ENCODE measurements at places on chromosomes 12 and 14.

- DNase-seq: no peak
These were observed 9.2 kb upstream of the NUAK1 start for GRCh38 chr12:106147956-106148355.

- DNase-seq: no peak
These were observed 6.1 kb downstream of the PTPN6 start for GRCh38 chr12:6957151-6957701.

GRCh38 chr14:95134304-95134933 lies 22.9 kb downstream of the DICER1 start:
- no peak for DNase-seq

- no peak for DNase-seq
These were observed 24.3 kb upstream of the RCOR1 start for GRCh38 chr14:102568115-102568614.

DNA sequence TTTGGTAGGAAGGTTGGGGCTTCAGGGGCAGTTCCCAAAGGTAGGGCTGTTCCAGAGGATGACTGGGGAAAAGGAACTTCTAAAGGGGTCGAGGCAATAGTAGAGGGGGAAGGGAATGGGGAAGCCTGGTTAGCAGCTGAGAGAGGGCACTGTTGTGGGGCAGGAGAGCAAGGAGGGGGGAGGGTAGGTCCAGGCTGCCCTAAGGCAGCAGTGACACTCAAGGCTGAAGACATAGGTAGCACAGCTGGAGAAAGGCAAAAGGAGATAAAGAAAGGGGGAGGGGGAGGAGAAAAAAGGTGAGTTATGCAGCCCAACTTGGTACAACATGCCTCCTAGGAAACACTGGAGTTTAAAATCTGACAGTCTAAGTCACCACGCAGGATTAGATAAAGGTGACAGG lies 3.9 kb downstream of the NACA start:
- DNase-seq: no peak

DNA sequence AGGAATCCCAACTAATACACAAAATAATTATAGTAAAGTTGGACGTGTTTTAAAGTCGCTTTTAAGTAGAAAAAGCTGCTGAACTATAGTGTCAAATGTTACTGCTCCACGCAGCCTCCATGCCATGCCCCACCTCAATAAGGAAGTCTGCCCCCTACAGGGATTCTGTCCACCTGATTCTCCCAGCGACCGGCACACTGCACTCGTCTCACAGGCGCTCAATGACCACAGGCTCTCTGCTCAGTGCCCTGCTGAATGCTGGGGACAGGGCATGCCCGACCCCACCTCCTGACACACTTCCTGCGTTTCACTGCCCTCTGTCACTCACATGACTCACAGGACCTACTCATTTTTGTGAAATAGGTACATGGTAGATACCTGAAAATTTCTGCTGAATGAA lies 48.9 kb downstream of the BDKRB1 start:
- DNase-seq: no peak

- no peak for DNase-seq
These were observed 45.6 kb downstream of the STAB2 start for GRCh38 chr12:103632554-103633216.

GRCh38 chr14:61602733-61603077 lies 92.6 kb upstream of the HIF1A start:
- no peak for DNase-seq

- DNase-seq: peak; percentile 32
These were observed 1.3 kb downstream of the AHSA1 start for GRCh38 chr14:77459072-77459723.

DNA sequence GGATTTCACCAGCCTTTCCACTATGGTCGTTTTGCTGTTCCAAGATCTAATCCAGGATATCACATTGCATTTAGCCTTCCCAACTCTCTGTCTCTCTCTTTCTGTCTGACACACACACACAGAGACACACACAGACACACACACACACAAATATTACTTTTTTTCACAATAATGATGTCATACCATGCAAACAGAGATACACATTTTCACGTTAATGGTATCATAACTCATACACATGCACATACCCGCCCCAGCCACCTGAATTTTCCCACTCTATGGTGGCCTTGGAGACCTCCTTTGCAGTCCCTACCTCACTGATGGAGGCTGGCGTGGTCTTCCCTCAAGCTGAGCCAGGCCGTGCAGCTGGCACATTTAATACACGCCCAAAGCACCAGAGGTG lies 7.2 kb upstream of the MYL2 start:
- no peak for DNase-seq

- no peak for DNase-seq
These were observed 127.4 kb downstream of the KTN1 start for GRCh38 chr14:55707365-55707804.

DNA sequence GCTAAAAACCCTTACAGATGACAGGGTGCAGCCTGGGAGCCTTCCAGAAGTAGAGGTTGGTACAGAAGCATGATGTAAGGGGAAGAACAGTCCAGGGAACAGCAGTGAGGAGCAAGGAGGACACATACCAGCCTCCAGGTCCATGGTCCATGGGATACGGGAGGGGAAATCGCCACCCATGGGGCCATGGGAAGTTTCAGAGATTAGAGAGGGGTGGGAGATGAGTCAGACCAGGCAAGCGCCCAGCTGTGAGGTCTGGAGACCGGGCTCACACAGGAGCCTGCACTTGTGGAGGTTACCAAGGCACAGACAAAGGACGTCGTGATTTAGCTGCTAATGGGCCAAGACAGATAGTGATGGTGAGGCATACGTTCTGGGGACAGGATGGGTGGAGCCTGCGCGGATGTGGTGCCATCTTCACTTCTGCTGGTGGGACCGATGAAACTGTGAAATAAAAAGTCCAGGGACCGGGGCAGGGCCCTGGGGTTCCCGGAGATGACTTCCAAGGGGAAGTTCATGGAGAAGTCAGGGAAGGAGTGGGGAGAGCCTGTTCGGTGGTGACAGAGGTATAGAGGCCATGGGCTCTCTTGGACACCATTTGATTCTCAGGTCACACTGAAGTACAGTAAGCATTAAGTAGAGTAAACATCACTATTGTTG lies 17.7 kb upstream of the LRP1-AS start:
- no peak for DNase-seq

- DNase-seq: no peak
These were observed 107.2 kb downstream of the DUSP6 start for GRCh38 chr12:89245090-89245489.

GRCh38 chr12:105084251-105085250 lies at the start of gene ALDH1L2:
Gene ALDH1L2 (minus strand): TSS chr12:105084458. CDS start chr12:105084436, 22 bp downstream.
- peak; percentile 23 for DNase-seq

DNA sequence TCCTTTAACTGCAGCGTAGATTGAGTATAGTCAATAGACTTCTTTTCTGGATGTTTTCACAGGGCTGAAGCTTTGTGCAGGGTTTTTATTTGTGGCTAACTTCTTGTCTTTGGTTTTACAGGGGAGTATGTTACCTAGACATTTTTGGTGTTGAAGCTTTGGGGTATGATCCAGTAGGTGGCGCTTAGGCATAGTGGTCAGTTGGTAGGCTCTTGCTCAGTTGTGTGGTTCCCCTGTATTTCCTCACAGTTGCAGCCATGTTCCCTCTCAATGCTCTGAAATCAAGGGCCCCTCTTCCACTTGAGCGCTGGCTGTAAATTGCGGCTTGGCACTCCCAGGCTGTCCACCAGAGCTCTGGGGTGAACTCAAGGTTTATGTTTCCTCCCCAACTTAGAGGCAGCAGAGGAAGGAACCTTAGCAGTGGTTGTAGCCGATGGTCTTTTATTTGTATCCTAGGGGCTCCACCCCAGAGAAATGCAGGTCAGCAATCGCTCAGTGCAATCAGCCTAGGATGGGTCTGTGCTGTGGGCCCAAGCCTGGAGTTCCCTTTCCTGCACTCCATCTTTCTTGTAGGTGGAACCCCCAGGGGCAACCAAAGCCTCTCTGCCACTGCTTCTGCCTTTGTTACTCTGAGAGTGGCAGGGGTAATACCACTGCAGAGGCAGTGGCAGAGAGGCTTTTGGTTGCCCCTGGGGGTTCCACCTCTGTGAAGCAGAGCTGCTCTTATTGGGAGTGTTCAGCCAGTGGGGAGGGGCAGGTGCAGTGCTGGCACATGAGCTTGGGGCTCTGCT lies 55.1 kb downstream of the CMAS start:
- peak; percentile 11 for DNase-seq

DNA sequence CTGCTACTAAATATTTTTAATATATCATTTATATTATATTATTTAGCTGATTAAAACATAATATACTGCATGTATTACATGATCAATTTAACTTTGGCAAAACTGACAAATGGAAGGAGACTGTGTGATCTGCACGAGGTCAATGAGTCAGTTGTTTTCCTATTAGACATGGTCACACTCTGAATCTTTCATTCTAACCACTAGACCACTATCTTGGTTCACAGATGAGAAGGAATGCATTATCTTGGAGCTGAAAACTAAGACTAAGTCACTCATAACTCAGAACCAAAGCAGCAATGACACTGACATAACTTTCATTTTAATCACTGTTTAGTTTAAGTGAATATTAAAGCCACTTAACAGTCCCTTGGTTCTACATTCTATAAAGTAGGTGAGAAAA lies 37.4 kb downstream of the GNPTAB start:
- DNase-seq: no peak

DNA sequence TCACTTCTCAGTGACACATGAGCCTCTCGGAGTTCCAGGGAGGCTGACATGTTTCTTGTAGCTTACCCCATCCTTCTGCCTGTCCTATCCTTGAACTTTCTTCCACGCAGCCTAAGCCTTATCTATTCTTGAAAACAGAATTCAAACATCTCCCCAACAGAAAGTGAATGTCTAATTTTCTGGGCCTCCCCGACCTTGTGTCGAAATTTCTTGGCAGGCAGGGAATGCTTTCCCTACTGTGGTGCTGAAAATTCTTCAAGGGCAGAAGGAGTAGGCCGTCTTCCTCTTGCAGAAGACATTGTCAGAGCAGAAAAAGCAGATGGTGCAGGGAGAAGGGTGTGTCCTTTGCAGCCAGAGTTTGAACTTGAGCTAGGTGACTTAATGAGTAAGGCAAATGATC lies 63.0 kb upstream of the TCL1B start:
- no peak for DNase-seq

GRCh38 chr12:119783787-119784186 lies 93.3 kb downstream of the CIT start:
- no peak for DNase-seq

- no peak for DNase-seq
These were observed 87.5 kb downstream of the SETD3 start for GRCh38 chr14:99393059-99393655.

DNA sequence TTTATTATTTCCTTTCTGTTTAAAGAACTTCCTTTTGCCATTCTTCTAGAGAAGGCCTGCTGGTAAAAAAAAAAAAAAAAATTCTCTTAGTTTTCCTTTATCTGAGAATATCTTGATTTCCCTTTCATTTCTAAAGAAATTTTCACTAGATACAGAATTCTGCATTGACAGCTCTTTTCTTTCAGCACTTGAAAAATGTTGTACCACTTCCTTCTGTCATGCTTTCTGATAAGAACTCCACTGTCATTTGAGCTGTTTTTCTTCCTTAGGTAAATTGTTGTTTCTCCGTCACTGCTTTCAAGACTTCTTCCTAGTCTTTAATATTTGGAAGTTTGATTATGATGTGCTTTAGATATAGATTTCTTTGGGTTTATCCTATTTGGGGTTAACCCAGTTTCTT lies 113.6 kb upstream of the BTG1 start:
- no peak for DNase-seq

GRCh38 chr12:124727922-124728321 lies 135.7 kb downstream of the SCARB1 start:
- DNase-seq: no peak

DNA sequence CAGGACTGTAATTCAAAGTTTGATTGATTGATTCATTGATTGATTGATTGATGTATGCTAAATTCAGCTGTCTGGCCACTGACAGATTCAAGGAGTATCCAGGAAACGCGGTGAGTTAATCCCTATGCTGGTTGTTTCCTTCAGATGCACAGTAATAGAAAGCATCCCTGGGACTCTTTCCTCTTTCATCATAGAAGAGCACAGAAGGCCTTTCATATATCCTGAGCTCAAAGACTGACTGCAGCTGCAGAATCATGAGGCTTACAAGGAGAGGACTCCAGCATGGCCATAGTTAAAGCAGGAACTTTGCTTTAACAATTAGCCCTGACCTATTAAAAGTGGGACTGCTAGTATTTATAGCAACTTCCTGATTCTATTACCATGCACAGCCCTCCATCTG lies 187.7 kb upstream of the TMTC1 start:
- DNase-seq: no peak

DNA sequence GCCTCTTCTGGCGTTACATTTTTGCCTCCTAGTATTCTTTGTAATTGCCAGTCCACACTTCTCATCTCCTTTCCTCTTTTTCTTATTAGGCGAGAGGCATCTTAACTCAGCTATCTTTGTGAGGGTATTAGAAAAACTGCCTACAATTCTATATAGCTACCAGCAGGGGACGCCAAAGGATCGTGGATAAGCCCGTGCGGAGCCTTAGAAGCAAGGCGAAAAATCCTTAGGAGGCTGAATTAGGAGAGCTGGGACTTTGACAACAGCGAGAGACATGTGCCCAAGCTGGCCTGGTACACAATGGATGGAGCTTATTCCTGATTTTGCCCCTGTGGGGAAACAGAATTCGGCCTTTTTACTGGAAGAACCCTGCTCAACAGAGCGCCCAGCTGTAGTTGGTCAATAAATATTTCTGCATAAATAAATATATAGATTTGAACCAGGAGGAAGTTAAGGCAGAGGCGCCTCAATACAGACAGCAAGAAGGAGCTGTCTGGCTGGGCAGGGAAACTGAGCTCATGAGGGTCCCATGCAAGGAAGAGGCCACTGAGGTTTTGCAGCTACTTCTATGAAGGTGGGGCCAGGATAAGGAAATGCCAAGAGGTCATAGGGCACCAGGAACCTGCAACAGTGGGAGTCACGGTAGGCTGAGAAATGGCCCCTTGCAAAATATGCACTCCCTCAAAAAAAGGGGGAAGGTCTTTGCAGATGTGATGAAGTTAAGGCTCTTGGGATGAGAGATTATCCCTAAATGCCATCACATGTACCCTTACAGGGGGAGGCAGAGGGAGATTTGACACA lies 14.6 kb upstream of the RBM19 start:
- DNase-seq: no peak

DNA sequence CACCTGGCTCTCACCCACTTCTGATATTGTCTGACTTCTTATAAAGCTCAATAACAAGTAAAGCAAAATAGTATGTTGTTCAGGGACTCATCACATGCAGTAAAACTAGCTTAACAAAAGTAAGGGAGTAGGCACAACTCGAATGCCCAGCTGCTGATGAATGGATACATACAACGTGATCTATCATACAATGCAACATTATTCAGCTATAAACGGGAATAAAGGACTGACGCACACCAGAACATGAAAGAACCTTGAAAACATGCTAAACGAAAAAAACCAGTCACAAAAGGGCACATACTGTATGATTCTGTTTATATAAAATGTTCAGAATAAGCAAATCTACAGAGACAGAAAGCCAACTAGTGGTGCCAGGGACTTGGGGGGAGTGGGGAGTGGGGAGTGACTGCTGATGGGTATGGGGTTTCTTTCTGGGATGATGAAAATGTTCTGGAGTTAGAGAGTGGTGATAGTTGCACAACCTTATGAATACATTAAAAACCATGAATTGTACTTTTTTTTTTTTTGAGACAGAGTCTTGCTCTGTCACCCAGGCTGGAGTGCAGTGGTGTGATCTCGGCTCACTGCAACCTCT lies 11.1 kb downstream of the PLBD2 start:
- DNase-seq: no peak

Measured in activated T-helper 1 cell treated with anti-CD3 and anti-CD28 coated beads, Interleukin-2, amount 50 U/mL, for 16 hours (primary cell).